NCI-H526 (cell line): ENCODE measurements at places on chromosomes 5 and 9.
A peak's percentile ranks its signal among the peaks of the same experiment; 100 is the strongest.

DNA sequence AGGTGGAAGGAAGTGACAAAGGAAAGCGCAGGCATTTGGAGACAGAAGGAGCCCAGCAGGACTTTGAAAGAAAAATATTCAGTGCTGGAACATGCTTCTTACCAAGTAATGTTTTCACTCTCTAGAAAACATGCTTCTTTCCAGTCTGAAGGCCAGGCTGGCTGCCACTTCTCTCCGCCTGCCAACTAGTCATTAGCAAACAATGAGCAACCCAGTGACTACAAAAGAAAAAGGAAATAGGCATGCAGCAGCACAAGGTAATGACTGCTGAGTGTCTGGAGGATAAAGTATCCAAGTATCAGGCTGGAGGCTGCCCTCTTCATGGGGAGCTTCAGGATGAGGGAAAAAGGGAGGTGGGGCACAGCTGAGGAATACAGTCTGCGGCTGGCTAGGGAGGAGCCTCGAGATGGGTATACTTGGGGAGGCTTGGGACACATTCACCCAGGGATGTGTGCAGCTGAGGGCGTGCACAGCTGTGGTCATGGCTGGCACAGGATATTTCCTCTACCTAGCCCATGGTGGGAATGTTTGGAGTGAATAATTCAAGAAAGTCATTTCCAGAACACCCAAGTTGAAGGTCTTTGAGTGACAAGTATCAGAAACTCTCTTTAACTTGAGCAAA, 161.5 kb upstream of the KIF2A start:
- no peak for DNase-seq

GRCh38 chr5:57698802-57699201, 216.2 kb upstream of the ACTBL2 start:
- no peak for DNase-seq

GRCh38 chr5:40274568-40274967, 405.1 kb upstream of the PTGER4 start:
- no peak for DNase-seq

GRCh38 chr9:108466304-108466703, 389.5 kb downstream of the ACTL7B start:
- DNase-seq, result no peak

DNA sequence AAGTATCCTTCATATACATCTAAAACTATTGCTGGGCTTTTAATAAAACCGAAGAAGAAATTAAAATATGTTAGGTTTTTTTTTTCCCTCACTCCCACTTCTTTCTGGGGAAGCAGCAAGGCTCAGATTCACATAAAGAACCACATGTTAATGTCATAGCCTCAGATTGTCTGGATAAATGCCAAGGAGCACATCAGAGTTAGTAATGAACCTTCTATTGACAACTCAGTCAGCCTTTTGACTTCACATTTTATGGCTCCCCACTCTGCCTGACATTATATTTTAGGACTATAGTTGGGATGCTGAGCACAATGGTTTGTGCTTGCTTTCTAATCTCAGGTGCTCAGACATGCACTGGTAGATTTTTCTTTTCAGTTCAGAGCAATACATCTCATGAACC, 21.8 kb downstream of the DMAC1 start:
- DNase-seq, result no peak

DNA sequence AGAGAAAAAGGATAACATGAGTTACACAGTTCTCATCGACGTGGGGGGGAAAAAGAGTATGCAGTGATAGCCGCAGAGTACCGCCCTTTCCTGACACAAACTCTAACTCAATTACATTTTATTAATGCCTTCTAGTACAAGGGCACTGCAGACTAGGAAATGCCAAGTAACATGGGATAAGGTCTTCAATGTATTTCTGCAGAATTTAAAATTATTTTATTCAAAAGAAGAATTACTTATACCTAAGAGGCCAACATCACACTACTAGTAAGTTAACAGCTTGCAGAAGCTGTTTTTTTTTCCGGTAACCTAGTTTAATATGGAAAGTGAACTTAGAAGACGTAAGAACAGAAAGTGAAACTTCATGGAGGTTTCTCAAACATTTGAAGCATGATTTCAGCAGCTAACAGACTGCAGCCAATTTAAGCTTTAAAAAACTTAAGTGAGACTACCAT, 3.9 kb downstream of the SETX start:
- DNase-seq, result no peak

GRCh38 chr9:116496167-116496566, 190.9 kb upstream of the TRIM32 start:
- no peak for DNase-seq

DNA sequence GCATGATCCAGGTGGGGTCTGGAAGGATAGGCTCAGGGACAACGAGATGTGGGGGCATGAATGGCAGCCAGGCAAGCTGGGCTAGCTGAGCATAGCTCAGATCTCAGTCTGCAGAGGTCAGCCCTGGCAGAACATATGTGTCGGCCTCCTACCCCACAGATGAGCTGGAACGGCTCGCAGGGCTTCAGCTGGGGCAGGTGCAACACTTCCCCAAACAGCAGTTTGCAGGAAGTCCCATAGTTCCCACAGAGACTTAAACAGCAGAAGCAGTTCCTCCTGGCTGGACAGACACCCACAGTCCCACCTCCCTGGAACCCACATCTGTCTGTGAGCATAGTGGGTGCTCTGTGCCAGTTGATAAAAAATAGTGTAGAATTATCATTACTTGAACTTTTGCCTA, 404.6 kb downstream of the GADD45G start:
- DNase-seq, result no peak

GRCh38 chr9:92726971-92727715, 37.5 kb downstream of the BICD2 start:
- no peak for DNase-seq

GRCh38 chr9:122122903-122123632, 30.0 kb upstream of the TTLL11 start:
- no peak for DNase-seq

GRCh38 chr9:21294904-21295538, 10.1 kb downstream of the IFNA5 start:
- DNase-seq, result no peak

GRCh38 chr5:87876616-87877015, 392.0 kb downstream of the TMEM161B start:
- DNase-seq, result no peak

DNA sequence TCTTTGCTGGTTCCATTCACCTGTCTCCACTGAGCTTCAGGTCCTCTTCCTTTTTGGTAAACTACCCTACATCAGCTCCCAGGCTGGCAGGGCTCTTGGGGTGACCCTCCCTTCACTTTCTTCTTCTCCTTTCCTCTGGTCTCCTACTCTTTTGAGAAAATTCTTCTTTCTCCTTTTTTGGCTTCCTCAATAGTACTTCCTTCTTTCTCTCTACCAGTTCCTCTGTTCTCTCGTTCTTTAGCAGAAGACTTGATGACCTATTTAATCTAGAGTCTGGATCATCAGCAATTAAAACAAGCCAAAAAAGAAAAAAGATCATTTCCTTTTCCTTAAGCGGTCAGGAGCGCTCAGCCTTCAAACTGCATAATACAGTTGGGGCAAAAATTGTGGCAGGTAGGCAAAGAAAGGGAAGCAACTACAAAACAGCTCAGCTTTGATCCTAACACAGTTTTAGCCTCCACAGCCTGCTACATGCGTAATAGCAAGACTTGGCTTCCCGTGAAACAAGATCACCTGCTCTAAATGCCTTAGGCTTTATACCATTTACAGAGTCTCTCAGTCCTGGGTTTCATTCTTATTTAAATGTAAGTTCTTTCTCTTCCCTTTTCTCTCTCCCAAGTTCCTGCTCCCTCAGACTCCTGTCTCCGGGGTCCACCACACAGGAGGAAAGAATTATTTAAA, 14.0 kb upstream of the GSN start:
- DNase-seq, result no peak

- DNase-seq, result no peak
Measured at GRCh38 chr9:86763791-86764190, 183.5 kb downstream of the GAS1 start.

DNA sequence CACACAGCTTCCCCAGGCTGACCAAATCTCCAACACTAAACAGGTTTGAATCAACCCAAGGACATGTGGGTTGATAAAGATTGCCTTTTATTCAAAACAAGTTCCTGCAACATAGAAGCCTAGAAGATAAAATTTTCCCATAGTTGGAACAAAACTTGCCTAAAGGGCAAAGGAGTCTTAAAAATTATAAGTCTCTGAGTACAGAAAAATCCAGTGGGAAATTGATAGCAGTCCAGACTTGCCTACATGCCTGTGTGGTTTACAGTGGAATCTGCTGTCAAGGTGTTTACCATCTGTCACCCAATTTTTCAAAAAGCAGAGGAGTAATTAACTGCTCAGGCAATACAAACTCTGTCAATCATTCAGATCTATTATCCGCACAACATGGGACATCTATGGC, 168.2 kb downstream of the PPP2R2B start:
- no peak for DNase-seq

DNA sequence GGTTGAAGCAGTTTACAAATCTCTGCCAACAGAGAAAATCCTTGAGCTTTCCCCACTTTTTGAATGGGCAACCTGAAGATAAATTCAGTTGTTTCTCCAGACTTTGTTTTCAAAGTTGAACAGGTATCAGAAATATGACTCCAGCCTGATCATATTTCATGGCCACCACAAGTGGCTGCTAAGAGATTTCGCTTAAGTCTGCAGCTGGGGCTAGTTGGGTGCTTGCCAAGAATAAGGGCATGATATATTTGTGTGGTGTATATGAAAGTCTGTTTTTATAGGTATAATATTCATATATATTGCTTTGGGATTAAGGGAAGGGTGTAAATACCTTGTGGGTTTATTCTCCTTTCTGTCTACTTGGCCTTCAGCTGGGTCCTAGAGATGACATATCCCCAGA, 168.4 kb upstream of the GDNF start:
- DNase-seq, result peak; percentile 19

DNA sequence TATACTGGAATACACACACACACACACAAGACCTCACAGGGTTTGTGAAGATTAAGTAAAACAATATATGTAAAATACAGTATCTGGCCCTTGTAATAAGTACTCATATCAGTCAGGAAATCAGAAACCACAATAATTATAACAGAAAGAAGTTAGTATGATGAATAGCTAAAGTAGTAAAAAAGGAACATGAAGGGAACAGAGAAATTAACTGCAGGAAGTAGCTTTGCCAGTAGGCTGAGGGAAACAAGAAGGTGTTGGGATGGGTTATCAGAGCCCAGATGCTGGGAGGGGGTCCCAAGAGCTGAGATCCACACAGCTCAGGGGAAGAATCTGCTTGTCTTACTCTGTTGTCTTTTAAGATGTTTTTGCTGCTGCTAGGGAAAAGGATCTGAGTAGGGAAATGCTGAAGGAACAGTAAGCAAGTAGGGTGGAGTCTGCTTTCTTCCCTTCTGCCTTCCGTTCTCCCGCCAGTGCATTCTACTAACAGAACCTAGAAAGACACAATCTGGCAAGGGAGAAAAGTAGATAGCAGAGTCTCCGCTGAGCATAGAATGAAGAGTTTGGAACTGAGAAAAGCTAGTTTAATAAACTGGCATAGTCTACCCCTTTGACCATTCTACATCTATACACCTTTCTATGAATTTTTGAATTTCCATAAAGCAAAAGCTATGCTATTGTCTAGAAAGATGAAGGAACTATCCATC, 55.3 kb upstream of the ALDH1A1 start:
- no peak for DNase-seq

DNA sequence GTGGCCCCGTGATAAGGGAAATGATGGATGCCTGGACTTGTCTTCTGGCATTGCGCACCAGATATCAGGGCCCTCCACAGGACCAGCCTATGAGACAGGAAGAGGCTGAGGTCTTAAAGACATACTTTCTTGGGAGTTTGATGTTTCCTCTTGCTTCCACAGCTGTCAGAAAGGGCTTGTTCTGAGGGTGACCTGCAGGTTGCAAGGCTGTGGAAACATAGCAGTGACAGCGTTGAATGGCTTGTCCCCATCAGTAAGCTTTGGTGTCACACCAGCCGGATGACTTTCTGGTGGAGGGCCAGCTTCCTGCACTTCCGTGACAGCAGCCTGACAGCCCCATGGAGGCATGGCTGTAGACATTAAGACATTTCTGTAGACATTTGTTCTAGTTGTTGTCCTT, 143.2 kb downstream of the C9orf152 start:
- DNase-seq, result no peak
